ENCODE measurements at places on chromosomes 6 and 20.

- no peak for DNase-seq
Observed at GRCh38 chr20:63892402-63892801, 2.5 kb upstream of the DNAJC5 start.

DNA sequence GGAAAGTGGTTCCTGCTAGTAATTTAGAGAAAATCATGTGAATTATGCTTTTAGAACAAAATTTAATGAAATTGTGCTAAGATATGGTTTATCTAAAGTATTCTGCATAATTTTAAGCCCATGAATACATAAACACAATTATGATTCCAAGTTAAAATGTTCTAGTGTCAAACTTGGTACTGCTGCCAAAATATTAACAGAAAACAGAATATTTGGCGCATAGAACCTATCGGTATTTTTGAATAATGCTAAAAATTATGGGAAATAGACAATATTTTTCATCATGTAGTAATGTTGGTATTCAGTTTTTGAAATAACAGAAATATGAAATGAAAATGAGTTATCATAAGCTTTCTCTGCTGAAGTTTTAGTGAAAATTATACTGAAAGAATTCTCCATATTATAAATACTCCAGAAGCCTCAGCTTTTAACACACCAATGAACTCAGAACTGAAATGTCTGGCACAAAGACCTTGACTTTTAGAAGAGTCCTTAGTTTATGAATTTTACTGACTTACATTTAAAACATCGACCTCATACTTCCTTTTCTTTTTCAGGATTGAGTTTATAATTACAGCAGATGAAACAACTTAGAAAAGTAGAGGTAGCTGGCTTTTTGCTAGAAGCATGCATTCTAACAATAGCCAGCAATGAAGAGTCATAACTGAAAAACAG is 1192.3 kb upstream of the GJE1 start:
- no peak for DNase-seq

- no peak for DNase-seq
Observed at GRCh38 chr6:78525976-78526375, 341.4 kb upstream of the IRAK1BP1 start.

DNA sequence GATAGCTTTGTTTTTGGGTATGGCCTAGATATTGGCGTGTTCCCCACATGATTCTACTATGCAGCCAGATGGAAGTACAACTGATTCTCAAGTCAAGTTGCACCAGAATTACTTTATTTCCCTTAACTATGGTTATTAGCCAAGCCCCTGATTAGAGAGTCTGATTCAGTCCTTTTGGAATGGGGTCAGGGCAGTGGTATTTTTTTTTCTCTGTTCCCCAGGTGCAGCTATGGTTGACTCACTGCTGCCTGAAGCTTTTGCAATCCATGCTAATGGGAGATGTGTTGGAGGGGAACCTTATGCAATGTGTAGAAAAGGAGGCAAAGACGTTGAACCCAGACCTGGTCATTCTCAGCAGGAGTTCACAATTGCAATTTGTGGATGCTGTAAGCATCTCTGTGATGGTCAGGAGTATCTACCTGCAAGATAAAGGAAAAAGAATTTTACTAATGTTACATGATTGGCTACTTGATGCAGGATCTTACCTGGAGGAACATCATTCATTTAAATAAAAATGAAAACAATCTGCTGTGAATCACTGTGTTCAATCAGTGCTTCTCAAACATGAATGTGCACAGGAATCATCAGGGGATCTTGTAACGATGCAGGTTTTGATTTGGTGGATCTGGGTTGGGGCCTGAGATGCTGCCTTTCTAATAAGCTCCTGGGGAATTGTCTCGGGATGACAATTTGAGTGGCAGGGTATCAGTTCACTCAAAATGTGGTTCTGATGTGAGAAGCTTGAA is 49.4 kb downstream of the PFDN4 start:
- DNase-seq, result no peak

DNA sequence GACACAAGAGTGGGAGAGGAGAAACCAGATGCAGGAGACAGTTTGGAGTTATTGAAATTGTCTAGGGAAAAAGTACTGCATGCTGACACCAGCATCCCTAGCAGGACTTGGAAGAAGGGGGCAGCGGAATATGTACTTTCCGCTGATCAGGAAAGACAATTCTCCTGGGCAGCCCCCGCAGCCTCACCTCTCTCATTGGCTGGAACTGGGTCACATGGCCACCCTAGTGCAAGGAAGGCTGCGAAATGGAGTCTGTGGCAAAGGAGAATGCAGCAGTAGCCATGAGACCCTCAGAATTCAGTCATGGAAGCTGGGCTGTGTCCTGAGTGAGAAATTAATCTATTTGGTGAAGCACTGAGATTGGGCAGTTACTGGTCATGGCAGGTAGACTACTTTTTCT is 131.3 kb downstream of the CLIC5 start:
- no peak for DNase-seq

- DNase-seq, result no peak
Observed at GRCh38 chr6:52337633-52338290, 24.2 kb upstream of the PAQR8 start.

DNA sequence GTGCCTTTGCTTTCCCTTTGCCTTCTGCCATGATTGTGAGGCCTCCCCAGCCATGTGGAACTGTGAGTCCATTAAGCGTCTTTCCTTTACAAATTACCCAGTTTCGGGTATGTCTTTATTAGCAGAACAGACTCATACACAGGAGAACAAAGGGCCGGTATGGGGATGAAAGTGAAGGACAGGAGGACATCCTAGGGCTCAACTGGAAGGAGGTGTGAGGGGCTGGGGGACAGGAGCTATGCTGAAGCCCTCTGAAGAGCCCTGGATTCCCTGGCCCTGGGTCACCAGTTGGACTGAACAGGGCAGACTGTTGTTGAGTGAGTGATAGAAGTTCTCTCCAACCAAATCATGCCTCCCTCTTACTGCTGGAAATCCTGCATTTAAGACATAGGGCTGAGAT is 105.8 kb downstream of the SCML4 start:
- DNase-seq, result no peak

GRCh38 chr6:87944541-87944954 is 103.1 kb upstream of the SPACA1 start:
- no peak for DNase-seq

- DNase-seq, result no peak
Observed at GRCh38 chr20:37382482-37383120, 36.7 kb downstream of the SRC start.

GRCh38 chr20:19872001-19872400 is 113.9 kb downstream of the RIN2 start:
- DNase-seq, result no peak

DNA sequence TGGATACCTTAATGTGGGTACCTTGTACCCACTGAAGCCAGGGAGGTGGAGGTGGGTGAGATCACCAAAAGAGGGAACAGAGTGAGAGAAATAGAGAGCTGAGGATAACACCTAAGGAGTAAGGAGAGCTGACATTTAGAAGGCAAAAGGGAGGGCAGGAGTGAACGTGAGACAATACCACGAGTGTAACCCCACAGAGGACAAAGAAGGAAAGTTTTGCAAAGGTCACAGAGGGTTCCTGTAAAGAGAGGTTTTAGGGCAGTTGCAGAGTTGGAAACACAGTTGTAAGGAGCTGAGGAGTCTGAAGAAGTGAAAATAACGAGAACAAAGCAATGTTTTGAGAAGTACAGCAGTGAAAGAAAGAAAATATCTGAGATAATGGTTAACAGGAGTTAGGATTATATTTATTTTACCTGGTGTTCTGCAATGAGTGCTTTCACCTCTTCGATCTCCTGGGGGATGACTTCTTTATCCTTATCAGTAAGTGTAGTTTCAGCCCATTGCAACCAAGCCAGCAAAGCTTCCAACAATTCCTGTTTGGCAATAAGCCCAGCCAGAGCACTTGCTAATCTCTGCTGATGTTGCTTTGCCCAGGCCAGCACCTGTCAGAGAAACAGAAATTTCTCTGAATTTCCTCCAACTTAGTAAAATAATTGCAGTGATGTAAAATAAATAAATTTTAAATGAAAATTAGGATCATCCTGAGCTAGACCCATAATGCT is 166.8 kb downstream of the DST start:
- DNase-seq, result no peak

GRCh38 chr6:122736163-122736562 is 43.4 kb upstream of the FABP7 start:
- DNase-seq, result no peak

DNA sequence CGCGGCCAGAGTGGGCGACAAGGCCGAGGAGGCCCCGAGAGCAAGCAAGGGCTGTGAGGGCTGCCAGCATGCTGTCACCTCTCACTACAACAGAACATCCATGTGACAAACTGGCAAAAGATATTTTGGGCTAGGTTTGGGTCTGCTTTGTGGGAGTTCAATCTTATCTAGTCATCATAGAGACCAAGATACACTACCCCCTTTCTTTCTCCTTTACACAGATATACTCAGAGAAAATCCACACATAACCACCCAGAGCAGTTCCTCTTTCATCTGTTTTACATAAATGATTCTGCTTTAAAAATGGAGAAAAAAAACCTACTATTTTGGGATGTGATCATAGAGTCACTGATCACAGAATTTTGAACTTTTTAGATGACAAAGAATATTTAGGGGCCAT is 16.8 kb downstream of the SOX4 start:
- peak; percentile 39 for DNase-seq

DNA sequence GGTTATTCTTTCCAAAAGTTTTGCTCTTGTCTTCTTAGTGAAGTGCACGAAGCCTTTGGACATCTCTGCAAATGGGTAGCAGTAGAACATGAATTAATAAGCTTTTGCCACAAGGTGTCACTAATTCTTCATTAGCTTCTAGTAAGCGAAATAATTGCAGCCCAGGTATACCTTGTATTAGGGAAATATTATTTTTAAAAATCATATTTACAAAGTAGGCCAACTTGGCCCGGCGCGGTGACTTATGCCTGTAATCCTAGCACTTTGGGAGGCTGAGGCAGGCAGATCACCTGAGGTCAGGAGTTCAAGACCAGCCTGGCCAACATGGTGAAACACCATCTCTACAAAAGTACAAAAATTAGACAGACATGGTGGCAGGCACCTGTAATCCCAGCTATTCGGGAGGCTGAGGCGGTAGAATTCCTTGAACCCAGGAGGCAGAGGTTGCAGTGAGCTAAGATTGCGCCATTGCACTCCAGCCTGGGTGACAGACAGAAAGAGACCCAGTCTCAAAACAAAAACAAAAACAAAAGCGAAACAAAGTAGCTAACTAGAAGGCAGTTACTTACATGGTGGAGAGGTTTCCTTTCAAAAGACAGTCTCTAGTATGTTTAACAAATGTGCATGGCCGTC is 8.8 kb upstream of the RSPH3 start:
- no peak for DNase-seq

DNA sequence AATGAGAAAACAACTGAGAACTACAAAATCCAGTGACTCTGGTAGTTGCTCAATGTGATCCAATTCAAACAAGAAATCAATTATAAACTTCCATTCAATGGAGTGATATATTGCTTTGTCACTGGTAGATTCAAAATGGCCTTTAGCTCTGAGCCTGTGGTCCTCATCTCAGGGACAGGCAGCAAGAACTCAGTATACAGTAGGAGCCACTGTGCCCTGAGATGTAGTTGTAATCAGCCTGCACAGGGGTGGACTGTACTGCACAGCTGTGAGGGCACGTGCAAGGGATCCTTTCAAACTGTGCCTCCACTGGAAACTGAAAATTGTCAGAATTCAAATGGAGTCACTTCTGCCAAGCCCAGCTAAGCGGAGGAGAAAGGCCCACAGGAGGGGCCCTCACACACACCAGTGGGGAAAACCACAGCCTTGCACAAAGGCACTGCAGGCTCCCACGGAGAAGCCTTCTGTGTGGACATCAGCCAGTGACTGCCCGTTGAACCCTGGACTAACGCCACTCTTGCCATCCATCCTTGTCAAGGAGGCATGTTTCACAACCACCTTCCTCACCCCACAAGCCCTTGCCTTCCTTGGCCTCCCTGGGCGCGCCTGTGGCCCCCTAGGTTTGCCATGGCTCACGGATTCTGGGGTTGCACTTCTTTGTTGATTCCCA is 186.7 kb downstream of the SMOC2 start:
- DNase-seq, result no peak

Data from GM12891 (cell line).